ENCODE measurements at places on chromosomes 3 and 15.

DNA sequence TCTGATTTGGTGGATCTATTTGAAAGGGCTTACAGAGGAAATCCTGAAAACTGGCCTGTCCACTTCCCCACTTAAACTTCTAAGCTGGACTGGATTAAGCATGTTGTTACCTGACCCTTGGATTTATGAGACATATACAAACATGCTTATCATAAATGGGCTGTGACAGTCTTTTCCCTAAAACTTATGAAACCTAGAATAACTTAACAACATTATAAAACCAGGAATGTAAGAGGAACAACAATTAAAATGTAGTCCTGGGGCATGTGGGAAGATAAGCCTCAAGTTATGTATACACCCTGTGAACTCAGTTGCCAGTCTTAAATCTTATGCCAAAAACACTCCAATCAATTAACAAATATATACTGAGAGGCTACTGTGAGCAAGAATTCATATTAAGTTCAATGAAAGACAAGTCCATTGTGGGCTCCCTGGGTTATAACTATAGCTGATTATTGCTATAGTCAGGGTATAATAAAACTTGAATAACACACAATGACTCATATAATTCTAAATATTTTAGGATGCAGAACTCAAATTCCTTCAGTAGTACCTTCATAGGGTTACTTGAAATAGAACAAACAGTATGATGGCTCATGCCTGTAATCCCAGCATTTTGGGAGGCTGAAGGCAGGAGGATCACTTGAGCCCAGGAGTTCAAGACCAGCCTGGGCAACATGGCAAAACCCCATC lies 87.2 kb upstream of the PPIB start:
- DNase-seq: no peak

- no peak for DNase-seq
Measured at GRCh38 chr15:27087651-27088583, 116.9 kb downstream of the GABRG3 start.

- no peak for DNase-seq
Measured at GRCh38 chr3:128007033-128007424, 45.2 kb upstream of the SEC61A1 start.

DNA sequence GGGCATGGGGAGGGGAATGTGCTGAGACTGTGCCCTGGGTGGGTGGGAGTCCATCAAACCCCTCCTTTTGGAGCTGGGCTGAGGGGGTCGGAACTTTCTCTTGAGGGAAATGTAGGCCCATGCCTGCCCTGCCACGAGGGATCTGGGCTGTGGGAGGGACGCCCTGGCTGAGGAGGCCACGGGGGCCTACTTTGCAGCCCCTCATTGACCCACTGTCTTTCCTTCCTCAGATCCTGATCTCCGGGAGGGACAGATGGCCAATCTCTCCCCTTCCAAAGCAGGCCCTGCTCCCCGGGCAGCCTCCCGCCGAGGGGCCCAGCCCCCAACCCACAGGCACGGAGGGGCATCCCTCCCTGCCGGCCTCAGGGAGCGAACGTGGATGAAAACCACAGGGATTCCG lies 25.3 kb downstream of the LOXL1 start:
- DNase-seq: no peak

GRCh38 chr3:24199300-24199699 lies 254.2 kb downstream of the NR1D2 start:
- no peak for DNase-seq

DNA sequence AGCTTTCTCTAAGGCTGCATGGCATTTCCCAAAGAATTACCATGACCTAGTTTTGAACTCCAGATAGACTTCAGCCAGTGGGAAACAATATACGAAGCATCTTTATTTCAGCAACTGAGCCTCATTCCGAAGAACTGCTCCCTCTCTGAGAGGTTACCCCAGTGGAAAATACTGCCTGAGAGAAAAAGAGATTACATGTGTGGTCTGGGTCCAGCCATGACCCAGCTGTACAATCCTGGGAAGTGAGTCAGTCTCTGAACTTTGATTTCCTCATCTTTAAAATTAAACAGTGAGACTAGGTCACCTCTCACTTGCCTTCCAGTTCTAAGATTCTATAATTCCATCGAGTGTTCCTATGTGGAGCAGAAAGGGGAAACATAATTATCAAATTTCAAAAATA lies 42.4 kb downstream of the TNIK start:
- DNase-seq: no peak

GRCh38 chr3:145578471-145578870 lies 582.5 kb downstream of the PLOD2 start:
- no peak for DNase-seq

DNA sequence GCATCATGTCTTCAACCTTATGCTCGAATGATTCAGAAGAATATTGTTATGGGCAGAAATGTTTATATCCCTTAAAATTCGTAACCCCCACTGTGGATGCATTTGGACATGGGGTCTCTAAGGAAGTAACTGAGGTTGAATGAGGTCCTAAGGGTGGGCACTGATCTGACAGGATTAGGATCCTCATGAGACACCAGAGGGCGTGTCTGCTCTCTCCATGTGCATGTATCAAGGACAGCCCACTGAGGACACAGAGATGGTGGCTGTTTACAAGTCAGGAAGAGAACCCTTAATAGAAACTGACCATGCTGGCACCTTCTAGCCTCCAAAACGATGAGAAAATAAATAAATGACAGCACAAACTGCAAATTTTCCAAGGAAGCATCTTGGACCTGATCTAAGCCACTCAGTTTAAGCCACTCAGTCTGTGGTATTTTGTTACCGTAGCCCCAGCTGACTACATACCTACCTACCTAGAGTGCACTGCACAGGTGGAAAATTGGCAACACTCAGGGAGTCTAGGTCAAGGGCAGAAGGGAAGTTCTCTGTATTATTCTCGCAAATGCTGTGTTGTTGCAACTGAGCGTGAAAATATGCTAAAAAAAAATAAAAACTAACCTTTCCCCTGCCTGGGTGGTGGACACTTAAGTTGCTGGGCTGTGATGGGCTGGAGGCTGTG lies 126.6 kb downstream of the TJP1 start:
- DNase-seq: no peak

GRCh38 chr3:108863799-108864135 lies 41.2 kb downstream of the TRAT1 start:
- DNase-seq: no peak

GRCh38 chr3:22960105-22960984 lies 242.8 kb upstream of the UBE2E2 start:
- DNase-seq: no peak

DNA sequence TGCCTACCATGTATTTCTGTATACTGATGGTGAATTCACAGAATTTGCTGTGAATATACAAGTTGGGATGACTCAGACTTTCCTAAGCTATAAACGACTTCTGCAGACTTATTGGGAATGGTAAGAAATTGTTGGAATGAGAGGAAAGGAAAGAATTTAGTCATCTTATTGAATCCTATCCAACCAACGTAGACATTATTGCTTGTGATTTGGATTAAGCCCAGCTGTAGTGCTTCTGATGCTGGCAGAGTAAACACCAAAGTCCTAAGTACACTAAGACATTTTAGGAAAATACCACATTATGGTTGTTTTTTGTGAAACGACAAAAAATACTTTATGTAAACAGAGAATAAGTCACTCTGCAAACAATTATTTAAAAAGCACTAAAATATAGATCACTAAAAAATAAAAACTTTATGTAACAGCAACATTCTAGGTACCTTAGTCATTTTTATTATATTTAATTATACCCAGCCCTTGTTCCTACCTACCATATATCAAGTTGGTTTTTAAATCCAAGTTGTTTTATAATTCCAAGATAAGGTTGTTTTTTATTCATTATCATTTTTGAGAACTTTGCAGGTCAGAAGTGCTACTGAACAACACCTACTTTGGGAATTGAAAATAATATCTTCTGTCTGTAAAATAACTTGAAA lies 99.2 kb upstream of the MLF1 start:
- no peak for DNase-seq

- DNase-seq: no peak
Measured at GRCh38 chr3:100245136-100245535, 15.7 kb upstream of the TBC1D23 start.

DNA sequence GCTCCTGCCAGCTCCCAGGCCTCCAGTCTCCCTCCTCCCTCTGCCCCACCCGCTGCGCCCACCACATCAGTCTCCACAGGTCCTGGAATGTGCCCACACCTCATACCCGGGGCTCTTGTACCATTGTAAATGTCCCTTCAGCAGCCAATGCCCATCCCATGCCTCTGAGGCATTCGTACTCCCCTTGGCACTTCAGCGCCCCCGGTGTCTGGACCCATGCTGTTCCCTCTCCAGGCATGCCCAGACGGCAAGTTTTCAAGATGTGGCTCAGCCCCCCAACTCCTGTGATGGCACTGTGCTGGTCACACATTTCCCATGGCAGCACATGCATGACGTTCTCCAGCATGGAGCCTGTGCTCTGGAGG lies 13.3 kb downstream of the PLXND1 start:
- no peak for DNase-seq

DNA sequence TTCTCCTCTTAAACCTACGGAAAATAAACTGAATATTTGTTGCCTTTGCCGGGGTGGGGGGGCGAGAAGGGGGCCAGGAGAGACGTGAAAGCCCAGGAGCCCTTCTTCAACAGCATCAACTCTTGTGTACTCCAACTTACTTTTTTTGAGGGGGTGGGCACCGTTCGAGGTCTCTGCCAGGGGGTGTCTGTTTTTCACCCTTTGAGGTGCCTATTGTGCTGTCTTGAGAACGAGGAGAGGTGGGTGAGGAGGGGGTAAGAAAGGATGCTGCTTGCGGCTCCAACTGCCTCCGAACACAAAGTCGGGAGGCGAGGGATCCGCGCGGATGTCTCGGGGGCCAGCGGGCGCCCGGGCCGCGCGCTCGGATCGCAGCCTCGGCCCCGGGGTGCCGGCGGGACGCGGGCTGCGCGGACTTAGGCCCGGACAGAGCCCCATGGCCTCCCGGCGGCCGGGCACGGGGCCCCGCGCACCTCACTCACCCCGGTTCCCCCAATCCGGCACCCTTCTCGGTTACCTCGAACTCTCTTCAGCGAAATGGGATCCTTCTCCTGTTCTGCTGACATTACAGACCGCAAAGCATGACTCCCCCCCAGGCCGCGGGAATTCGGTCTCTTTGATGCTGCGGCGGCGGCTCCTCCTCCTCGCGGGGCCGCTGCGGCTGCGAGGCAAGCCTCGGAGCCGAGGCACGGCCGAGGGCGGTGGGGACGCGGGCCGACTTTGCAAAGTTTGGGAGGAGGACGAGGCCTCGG lies 650 bp downstream of the PYGO1 start:
- no peak for DNase-seq

GRCh38 chr3:126155819-126156218 lies 24.6 kb downstream of the ALDH1L1 start:
- DNase-seq: no peak

DNA sequence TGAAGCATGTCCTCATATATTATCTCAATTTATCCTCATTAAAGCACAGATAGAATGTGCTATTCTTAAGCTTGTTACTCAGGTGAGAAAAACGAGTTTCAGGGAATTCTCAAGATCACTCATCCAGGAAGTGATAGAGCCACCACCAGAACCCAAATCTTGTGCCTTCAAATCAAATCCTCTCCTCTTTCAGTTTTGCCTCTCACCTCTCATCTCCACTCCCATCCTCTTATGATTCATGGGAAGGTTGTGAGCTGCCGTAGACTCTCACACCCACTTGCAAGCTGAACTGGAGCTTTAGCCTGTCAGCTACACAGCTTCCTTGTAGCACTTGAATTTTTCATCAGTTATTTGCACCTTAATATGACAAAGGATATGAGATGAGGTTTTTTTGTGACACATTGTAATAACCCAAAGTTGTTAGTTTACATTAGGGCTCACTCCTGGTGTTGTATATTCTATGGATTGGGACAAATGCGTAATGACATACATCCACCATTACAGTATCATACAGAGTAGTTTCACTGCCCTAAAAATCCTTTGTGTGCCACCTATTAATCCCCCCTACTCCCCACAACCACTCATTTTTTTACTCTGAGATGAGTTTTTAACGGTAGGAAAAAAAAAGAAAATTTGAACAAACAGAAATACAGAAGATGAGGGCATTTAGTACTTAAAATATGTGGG lies 25.7 kb downstream of the GPR15 start:
- no peak for DNase-seq

- DNase-seq: no peak
Measured at GRCh38 chr15:83275412-83275811, 9.1 kb downstream of the BNC1 start.

GRCh38 chr3:140284372-140284771 lies 349.4 kb downstream of the CLSTN2 start:
- no peak for DNase-seq

DNA sequence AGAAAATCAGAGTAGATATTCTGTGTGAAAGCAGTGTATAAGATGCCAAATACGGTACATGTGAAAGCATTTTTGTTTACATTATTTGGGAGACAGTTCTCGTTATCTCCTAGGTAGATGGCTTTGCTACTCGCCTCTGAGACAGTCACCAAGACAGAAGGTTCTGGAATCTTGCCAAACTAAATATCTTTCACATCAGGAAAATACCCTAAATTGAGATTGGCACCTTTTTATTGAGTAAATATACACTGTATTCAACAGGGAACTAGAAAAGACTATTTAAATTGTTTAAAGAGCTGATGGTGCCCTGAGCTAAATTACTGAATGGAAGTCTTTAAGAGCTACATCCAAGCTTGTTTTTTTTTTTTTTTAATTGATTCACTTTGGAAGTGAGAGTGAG lies 3.4 kb downstream of the FGD5 start:
- no peak for DNase-seq

DNA sequence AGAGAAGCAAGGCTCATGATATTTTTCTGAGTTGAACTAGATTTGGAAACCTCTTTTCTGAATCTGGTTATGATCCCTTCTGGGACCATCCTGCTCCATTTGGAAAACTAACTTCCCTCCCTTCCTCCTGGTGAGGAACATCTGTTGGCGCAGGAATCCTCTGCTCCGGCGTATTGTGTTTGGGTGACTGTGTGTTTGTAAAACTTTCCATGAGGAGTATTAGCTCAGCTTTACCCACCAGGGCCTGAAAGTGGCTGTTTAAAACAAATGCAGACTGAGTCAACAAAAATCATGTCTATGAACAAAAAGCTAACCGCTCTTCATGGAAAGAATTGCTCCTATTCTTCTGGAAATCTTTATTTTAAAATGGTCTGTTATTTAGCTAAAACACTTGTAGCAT lies 17.7 kb downstream of the STARD9 start:
- DNase-seq: no peak

All from central memory CD4-positive, alpha-beta T cell (primary cell).